Stimulated activated CD4-positive, alpha-beta T cell treated with anti-CD3 and anti-CD28 coated beads, Interleukin-12 subunit alpha, Interleukin-12 subunit beta, amount 100 ng/mL, for 48 hours (primary cell): ENCODE measurements at places on chromosomes 2 and 18.

- DNase-seq, result no peak
Observed at GRCh38 chr2:172305066-172305465, 122.3 kb upstream of the ITGA6 start.

- DNase-seq, result no peak
Observed at GRCh38 chr2:157732596-157732995, 103.9 kb upstream of the ACVR1C start.

GRCh38 chr2:33707312-33707711 lies 108.2 kb upstream of the FAM98A start:
- DNase-seq, result no peak

GRCh38 chr18:31512203-31512764 lies 14.3 kb downstream of the DSG2 start:
- DNase-seq, result no peak

DNA sequence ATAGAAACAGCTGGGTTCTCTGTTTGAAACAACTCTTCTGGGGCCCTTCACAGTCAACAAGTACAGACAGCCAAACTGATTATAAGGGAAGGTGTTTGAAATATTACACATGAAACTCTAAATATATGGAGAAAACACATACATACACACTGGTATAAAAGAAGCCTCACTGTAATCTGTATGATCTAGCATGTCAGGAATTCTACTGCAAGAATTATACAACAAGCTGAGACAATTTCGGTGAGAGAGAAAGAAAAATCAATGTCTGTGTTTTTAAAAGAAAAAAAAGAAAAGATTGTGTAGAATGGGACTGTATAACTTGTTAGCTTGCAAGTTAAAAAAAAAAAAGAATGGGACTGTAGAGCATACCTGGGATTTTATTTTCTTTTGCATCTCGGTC lies 26.3 kb downstream of the IRS1 start:
- DNase-seq, result no peak
